ENCODE measurements at places on chromosomes 4 and X. TPM values are rescaled to one million over a fixed set of nuclear protein-coding genes. Genes with fewer than 3 reads are reported as not detected.
A peak's percentile ranks its signal among the peaks of the same experiment; 100 is the strongest.

Gene HSFX1
- polyA plus RNA-seq, result 0.11 TPM

- no peak overlapping the region for H3K4me3 ChIP-seq
- H3K36me3 ChIP-seq, result no peaks in the 10 kb centered on the region
- DNase-seq, result no peak
- H3K27ac ChIP-seq, result no peak overlapping the region
- H3K4me1 ChIP-seq, result no peaks in the 10 kb centered on the region
- peaks cover 4% of the 10 kb centered on the region for H3K27me3 ChIP-seq
Observed at GRCh38 chr4:119752936-119753335, 124.3 kb upstream of the PDE5A start.

DNA sequence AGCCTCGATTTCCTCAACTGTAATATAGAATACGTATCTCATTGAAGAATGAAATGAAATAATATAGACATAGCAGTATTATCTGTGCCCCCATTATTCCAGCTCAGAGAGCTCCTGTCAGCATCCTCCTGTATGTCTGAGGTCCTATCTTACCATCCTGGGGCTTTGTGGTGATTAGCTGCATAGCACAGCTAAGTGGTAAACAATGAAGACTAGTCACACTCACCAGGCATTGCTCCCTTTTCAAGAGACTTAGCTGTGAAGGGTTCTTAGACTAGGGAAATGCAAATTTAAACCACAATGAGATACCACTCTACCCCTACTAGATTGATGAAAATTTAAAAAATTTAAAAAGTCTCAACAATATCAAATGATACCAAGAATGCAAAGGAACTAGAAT, 172.9 kb downstream of the SLC39A8 start:
- H3K27me3 ChIP-seq, result no peaks in the 10 kb centered on the region
- H3K4me1 ChIP-seq, result no peaks in the 10 kb centered on the region
- no peaks in the 10 kb centered on the region for H3K36me3 ChIP-seq
- no peak for DNase-seq
- no peak overlapping the region for H3K27ac ChIP-seq
- no peak overlapping the region for H3K4me3 ChIP-seq

Gene PAGE1
- not detected for polyA plus RNA-seq

- no peak overlapping the region for H3K4me3 ChIP-seq
- H3K4me1 ChIP-seq, result no peaks in the 10 kb centered on the region
- H3K36me3 ChIP-seq, result no peaks in the 10 kb centered on the region
- H3K27me3 ChIP-seq, result peaks cover 5% of the 10 kb centered on the region
Observed at GRCh38 chrX:135688137-135688536, 25.3 kb upstream of the CT45A1 start.

Gene MAGEA4
- polyA plus RNA-seq, result not detected

Gene NHS
- 1.0 TPM for polyA plus RNA-seq

DNA sequence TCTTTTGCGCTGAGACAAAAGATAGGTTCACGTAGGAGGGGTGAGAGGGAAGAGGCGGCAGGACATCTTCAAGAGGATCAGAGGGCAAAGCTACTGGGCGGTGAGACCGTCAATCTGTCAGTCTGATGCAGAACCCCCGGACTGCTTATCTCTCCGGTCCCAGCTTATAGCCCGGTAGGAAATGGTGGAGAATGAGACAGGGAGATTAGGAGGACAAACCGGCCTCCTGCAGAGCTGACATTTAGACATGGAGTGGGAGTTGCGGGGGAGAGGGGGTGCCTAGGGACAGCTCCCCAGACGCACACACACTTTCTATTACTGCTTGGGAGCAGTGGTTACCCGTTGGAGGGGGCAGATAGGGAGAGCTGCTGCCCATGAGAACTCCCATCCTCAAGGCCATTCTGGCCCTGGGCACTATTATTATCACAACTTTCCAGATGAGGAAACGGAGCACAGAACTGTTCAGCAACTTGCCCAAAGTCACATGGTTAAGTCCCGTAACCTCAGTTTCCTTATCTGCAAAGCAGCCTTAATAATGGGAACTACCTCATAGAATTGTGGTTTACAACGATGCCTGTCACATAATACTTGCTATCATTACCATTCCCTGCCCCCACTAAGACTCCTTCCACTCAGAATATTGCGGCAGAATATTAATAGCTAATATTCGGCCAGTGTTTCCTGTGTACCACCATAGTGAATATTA, 1.1 kb upstream of the HDAC6 start:
- DNase-seq, result no peak
- H3K27ac ChIP-seq, result peak overlapping the region; percentile 98
- no peaks in the 10 kb centered on the region for H3K27me3 ChIP-seq
- peak overlapping the region; percentile 94 for H3K4me3 ChIP-seq
- H3K36me3 ChIP-seq, result peaks cover 3% of the 10 kb centered on the region
- H3K4me1 ChIP-seq, result peaks cover 9% of the 10 kb centered on the region

Gene STATH
- polyA plus RNA-seq, result not detected

DNA sequence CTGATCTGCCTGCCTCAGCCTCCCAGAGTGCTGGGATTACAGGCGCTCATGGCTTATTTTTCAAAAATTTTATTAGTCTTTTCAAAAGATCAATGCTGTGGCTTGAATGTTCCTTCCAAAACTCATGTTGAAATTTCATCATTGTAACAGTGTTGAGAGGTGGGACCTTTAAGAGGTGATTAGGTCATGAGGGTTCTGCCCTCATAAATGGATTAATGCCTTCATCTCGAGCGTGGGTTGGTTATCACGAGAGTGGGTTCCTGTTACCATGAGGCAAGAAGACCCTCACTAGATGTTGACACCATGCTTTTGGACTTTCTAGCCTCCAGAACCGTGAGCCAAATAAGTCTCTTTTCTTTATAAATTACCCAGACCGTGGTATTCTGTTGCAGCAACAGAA, 30.3 kb downstream of the EIF2S3 start:
- DNase-seq, result no peak
- no peaks in the 10 kb centered on the region for H3K4me1 ChIP-seq
- no peak overlapping the region for H3K27ac ChIP-seq
- no peak overlapping the region for H3K4me3 ChIP-seq

GRCh38 chrX:33133320-33133719, 78.0 kb downstream of the DMD start:
- no peak for DNase-seq
- H3K4me1 ChIP-seq, result no peaks in the 10 kb centered on the region
- H3K4me3 ChIP-seq, result no peak overlapping the region
- no peaks in the 10 kb centered on the region for H3K27me3 ChIP-seq
- no peaks in the 10 kb centered on the region for H3K36me3 ChIP-seq

Gene IL2RG
- polyA plus RNA-seq, result 920 TPM

- H3K27ac ChIP-seq, result no peak overlapping the region
- H3K36me3 ChIP-seq, result no peaks in the 10 kb centered on the region
- no peak overlapping the region for H3K4me3 ChIP-seq
- H3K27me3 ChIP-seq, result no peaks in the 10 kb centered on the region
- no peak for DNase-seq
Observed at GRCh38 chrX:23013366-23013765, 13.6 kb downstream of the DDX53 start.

DNA sequence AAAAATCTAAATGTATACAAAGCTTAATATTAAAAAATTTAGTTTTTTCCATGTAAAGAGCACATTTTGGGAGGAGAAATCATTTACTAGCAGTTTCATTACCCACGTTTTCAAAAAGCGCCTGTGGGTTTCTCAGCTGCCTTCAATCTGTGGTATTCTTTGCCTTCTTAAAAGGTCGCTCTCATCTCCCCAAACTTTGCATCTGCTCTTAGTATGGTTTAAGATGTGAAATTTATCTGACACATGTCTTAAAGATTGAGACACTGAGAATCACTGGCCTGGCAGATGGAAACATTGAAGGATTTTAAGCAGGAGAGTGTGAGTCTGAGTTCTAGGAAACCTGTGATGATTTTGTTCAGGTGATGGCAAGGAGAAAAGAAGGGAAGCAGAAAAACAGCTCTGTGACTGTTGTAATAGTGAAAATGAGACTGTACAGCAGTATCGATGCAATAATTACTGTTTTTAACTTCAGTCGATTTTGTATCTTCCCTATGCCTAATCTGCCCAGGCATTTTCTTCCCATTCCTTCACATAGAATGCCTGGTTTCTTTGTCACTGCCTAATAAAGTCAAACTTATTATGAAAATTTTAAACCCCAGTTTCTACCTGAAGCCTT, 75.9 kb downstream of the PAQR3 start:
- no peaks in the 10 kb centered on the region for H3K27me3 ChIP-seq
- DNase-seq, result no peak
- H3K27ac ChIP-seq, result no peak overlapping the region

Gene SSX4B
- polyA plus RNA-seq, result not detected

Gene CNGA1
- polyA plus RNA-seq, result not detected

DNA sequence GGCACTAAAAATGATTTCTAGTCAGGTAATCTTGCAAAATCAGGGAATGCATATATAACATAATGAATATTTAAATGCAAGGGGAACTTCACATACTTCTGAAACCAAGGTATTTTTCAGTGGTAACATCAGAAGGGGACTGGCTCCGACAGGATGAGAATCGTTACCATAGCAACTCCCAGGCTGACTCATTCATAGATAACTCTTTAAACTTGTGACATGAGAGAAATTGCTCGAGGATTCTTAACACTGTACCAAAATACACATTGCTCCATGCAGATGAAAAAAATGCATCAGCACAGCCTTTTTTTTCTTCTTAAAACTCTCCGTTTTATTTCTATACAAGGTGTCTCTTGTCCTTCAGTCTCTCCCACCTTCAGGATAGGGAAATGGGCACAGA, 114.3 kb downstream of the GABRB1 start:
- DNase-seq, result no peak
- H3K4me1 ChIP-seq, result no peaks in the 10 kb centered on the region
- H3K27ac ChIP-seq, result no peak overlapping the region
- no peak overlapping the region for H3K4me3 ChIP-seq
